Neural cell (in vitro differentiated cells): ENCODE measurements at places on chromosomes 7 and 10. TPM values are rescaled to one million over a fixed set of nuclear protein-coding genes. Genes with fewer than 3 reads are reported as not detected.

The IGFBP1 gene
- not detected in 2 replicates for polyA plus RNA-seq

The AOAH gene
- polyA plus RNA-seq = 0.76 and 4.3 TPM in 2 replicates

The SLIT1 gene
- polyA plus RNA-seq = 9.5 and 13.5 TPM in 2 replicates

The CTTNBP2 gene
- 35.2 and 53.5 TPM in 2 replicates for polyA plus RNA-seq

The IDI1 gene
- 276 and 307 TPM in 2 replicates for polyA plus RNA-seq

The FAM20C gene
- 22.7 and 29.7 TPM in 2 replicates for polyA plus RNA-seq

The LGI1 gene
- 2.1 and 2.5 TPM in 2 replicates for polyA plus RNA-seq

The OR2A42 gene
- not detected in 2 replicates for polyA plus RNA-seq

The SUN3 gene
- polyA plus RNA-seq = not detected in 2 replicates

The SEM1 gene
- 37.4 and 49.2 TPM in 2 replicates for polyA plus RNA-seq

The MET gene
- polyA plus RNA-seq = not detected in 2 replicates

The HGF gene
- not detected in 2 replicates for polyA plus RNA-seq

The C10orf53 gene
- not detected in 2 replicates for polyA plus RNA-seq

The CLEC2L gene
- 4.5 and 17.8 TPM in 2 replicates for polyA plus RNA-seq

The CTNNA3 gene
- polyA plus RNA-seq = 0.06 and 0.14 TPM in 2 replicates

The TMEM176A gene
- not detected in 2 replicates for polyA plus RNA-seq

The STAM gene
- polyA plus RNA-seq = 32.4 and 33.0 TPM in 2 replicates

The SPDYE2 gene
- not detected in 2 replicates for polyA plus RNA-seq

The ZC3HAV1L gene
- not detected in 2 replicates for polyA plus RNA-seq

The NME8 gene
- not detected in 2 replicates for polyA plus RNA-seq

The WIPF3 gene
- polyA plus RNA-seq = 3.8 and 4.6 TPM in 2 replicates

The AKR1C4 gene
- polyA plus RNA-seq = not detected in 2 replicates

The MUC12 gene
- not detected in 2 replicates for polyA plus RNA-seq

The AIMP2 gene
- polyA plus RNA-seq = 41.5 and 46.9 TPM in 2 replicates

The SKIDA1 gene
- polyA plus RNA-seq = 3.7 and 4.8 TPM in 2 replicates

The C10orf143 gene
- polyA plus RNA-seq = 0.44 and 1.4 TPM in 2 replicates

The TRPV6 gene
- polyA plus RNA-seq = 0.30 and 0.38 TPM in 2 replicates

The MICU1 gene
- 78.3 and 86.0 TPM in 2 replicates for polyA plus RNA-seq

The MUC3A gene
- not detected in 2 replicates for polyA plus RNA-seq

The ZNF212 gene
- 10.4 and 12.2 TPM in 2 replicates for polyA plus RNA-seq

The TRIM73 gene
- 15.2 and 21.0 TPM in 2 replicates for polyA plus RNA-seq

The ZNF804B gene
- polyA plus RNA-seq = 0.32 and 0.37 TPM in 2 replicates

The ACADSB gene
- 20.3 and 21.7 TPM in 2 replicates for polyA plus RNA-seq

The TMEM196 gene
- 30.3 and 35.7 TPM in 2 replicates for polyA plus RNA-seq

The PRR15 gene
- not detected in 2 replicates for polyA plus RNA-seq

The CDHR1 gene
- 1.9 and 3.3 TPM in 2 replicates for polyA plus RNA-seq
